ENCODE measurements at places on chromosomes 3 and 15.

GRCh38 chr3:111963424-111963823 is 15.4 kb upstream of the ABHD10 start:
- DNase-seq, result no peak

DNA sequence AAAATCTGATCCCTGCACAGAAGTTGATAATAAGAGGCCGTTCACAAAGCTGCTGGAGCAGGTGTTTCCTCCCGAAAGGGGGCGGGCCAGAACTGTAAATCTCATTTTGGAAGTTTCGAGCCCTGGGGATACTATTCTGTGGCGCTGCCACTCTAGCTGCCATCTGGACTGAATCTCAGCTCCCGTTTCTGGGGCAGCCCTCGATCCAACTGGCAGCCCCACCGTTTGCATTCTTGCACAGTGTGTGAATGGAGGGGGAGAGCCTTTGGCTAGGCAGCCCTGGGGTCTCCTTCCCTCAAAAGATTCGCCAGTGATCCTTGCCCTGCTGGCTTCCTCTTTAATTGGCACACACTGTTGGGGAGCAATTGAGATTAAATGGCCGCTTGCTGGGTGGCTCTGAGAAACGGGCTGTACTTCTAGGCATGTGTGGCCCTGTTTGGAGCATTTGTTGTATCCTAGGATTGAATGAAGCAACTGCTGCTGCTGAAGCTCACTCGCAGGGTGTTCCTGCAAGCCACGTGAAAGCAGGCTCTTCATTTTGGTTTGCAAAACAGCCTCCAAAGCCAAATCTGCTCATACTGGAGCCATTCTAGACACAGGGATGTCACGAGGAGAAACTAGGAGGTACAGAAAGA is 57.2 kb upstream of the TOPAZ1 start:
- no peak for DNase-seq

- no peak for DNase-seq
Measured at GRCh38 chr15:25087137-25087536, 132.3 kb downstream of the SNRPN start.

DNA sequence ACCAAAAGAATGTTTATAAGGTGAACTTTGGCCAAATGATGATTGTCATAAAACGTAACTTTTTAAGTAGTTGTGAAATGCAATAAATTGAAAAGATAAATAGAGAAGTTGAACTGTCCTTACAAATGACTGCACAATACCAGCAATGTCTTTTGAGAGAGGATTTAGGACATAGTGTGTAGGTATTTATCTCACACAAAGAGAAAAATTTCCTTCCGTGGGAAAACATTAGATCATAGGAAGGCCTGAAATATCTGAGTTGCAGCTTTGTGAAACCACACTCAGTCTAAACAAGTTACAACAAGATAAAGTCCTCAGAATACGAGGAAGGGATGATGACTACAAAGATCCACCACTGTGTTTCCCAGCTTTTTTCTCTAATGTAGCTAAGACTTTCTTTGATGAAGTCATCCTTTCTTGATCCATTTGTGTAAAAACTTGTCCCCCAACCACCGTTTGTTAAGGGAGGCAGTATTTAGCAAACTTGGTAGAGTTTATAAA is 16.0 kb downstream of the ROBO2 start:
- DNase-seq, result no peak

DNA sequence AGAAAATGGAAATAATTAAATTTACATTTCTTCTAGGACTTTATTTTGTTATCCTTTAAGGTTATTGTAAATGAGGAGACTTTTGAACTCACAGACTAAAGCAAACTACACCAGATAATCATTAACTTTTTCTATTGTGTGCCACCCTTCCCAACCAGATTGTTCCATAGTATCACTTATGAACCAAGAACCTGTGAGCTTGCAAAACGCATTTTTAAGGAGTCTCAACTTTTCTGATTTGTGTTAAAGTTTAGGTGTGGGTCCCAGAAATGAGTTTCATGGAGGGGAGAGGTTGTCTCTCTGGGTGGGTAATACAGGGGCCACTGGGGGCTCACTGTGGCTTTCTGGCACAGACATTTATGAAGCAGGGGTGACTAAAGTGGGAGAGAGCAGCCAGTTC is 75.7 kb downstream of the IGF1R start:
- DNase-seq, result no peak

DNA sequence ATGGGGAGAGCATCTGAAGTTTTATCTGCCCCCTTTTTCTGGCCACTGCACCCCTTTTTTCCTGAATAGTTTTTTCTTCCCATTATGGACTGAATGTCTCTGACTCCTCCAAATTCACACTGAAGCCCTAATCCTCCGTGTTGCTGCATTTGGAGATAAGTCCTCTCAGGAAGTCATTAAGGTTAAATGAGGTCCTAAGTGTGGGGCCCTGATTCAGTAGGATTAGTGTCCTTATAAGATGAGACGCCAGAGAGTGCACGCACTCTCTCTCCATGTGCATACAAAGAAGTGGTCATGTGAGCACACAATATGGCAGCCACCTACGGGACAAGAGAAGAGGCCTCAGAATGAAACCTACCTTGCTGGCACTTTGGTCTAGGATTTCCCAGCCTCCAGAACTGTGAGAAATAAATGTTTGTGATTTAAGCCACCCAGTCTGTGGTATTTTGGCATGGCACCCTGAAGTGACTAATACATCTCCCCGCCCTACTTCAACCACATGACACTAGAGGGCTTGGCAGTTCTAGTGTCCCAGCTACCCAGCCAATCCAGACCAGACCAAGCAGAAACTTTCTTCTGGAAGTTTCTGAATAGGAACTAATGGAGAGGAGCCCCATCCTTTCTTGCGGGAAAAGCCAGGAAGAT is 191.3 kb downstream of the PDE8A start:
- no peak for DNase-seq

DNA sequence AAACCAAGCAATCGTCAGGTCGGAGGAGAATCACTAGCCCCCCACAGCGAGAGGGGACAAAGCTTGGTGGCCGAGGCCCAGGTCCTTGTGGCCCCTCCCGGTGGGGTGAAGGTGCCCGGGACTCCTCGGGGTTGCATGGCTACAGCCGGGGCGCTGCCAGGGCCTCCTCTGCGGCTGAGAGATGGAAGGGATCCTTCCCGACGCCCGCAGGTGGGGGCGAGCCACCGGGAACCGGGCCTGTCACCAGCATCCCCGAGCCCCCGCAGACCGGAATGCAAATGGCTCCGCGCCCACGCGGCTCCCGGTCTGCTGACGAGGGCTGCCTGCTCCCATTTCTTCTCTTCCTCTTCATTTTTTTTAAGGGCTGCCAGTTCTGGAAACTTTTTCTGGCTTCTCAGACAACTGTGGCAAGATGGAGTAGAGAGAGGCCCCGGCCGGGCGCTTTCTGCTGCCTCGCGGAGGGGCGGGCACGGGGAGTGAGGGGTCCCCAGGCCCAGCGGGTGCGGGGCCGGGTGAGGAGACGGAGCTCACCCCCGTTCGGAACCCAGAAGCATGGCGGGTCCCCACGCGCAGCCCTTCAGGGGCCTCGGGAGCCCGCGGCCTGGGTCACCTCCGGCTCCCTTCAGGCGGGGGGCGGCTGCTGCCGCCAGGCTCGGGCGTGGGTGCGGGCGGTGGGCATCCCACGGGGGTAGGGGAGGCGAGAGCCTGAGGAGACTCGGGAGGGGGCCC is 27.5 kb downstream of the MELTF start:
- no peak for DNase-seq

GRCh38 chr15:91413142-91413541 is 313.1 kb downstream of the SV2B start:
- DNase-seq, result no peak

GRCh38 chr3:67790043-67790442 is 135.6 kb upstream of the SUCLG2 start:
- peak; percentile 57 for DNase-seq

GRCh38 chr3:66411474-66411873 is 89.3 kb downstream of the LRIG1 start:
- DNase-seq, result no peak

GRCh38 chr3:72082186-72082715 is 297.3 kb upstream of the PROK2 start:
- DNase-seq, result no peak

DNA sequence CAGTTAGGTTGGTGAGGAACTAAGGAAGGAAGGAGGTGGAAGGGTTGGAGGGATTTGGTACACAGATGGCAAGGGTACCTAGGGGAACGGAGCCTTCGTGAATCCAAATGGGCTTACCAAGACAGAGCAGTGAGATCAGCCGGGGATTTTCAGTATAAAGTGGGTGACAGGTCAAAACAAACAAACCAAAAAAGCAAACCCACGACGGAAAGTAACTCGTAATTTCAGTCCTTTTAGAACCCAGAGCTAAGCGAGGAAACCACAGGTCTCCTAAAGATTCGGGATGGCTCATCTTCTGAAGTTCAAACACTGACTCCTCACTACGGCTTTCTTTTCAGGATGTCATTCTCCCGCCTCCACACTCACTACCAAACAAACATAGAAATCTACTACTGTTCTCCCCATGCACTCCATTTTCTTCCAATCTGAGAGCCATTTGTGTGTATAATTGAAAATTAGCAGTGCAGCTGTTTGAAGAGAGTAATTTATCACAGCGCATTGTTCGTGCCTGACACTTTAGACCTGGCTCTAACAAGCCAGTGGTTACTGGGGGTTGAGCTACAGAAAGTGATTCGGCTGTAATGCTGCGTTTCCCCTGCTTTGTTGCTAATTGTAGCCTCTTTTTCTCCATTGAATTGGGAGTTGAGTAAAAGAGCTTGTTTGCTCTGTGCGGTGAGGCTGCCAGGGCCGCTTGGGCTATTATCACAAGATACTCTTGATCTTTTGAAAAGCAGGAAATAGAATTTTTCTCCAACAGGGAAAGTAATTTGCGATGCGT is 64.7 kb upstream of the CCDC39 start:
- DNase-seq, result no peak

- no peak for DNase-seq
Measured at GRCh38 chr3:161700998-161701397, 204.4 kb downstream of the OTOL1 start.

DNA sequence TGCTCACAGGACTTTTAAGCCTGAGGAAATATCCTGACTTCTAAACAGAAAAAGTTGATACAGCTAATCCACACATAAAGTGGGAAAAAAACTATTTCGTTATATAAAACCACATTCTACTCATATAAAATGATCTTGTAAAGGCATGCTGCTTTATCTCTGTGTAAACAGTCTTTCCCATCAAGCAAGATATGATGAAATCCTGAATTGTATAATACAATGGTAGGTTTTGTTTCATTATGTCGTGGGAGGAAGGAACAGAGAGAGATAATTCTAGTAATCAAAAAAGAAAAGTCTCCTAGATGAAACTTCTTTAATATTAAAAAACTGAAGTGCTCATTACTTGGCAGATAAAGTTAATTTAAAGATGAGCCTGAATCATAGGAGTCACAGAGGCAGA is 92.6 kb upstream of the SNTN start:
- DNase-seq, result no peak

GRCh38 chr15:101240358-101240757 is 11.5 kb downstream of the CHSY1 start:
- no peak for DNase-seq

- no peak for DNase-seq
Measured at GRCh38 chr15:28129231-28129848, 30.2 kb upstream of the OCA2 start.

- DNase-seq, result no peak
Measured at GRCh38 chr3:176208915-176209314, 988.4 kb downstream of the TBL1XR1 start.

DNA sequence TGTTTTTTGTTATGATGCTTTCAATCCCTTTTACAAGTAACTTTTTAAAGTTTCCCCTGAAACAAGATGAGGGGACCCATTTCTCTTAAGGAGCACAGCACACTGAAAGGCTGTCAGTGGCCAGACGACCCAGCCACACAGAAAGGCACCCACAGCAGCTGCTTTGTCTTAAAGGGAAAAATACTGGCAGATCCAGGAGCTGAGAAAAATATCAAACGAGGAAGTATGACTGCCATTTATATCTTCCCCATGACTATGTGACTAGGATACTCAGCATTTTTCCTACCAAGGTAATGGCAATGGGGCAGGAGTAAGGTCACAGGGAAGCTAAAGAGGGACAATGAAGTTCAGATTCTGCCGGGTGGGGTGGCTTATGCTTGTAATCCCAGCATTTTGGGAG is 15.9 kb downstream of the ABCC5 start:
- no peak for DNase-seq

DNA sequence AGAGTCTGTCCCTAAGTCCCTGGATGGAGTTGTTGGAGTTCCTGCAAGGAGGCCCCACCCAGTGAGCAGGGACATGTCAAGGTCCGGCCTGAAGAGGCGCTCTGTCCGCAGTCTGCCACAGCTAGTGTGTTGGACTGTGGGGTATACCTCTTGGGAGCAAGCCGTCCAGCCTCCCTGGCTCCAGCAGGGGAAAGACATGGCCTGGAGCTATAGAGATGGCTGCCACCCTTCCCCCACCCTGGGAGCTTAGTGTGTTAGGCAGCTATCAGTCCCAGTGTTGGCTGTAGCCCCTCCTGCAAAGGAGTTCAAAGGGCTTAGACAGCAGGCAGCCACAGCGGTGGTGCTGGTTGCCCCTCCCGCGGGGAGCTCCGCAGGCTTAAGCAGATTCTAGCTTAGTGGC is 20.3 kb downstream of the IMPG2 start:
- DNase-seq, result no peak

DNA sequence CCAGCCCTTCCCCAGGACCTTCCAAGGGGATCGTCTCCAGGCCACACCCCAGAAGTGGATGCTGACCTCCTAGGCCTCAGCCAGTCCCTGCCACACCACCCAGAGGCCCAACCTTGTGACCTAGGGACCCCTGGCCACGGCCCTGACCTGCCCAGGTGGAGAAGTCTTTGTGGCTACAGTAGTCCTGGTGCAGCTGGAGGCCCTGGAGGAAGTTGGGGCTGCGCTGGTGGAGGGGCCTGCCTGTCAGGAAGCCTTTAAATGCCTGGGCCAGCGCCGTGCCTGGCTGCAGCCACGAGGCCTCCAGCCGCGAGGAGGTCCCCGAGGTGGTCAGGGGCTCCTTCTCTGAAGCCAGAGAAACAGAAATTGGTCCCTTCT is 23.4 kb downstream of the PLA2G4D start:
- DNase-seq, result no peak

- no peak for DNase-seq
Measured at GRCh38 chr3:63914312-63914711, 2.1 kb upstream of the SCAANT1 start.

DNA sequence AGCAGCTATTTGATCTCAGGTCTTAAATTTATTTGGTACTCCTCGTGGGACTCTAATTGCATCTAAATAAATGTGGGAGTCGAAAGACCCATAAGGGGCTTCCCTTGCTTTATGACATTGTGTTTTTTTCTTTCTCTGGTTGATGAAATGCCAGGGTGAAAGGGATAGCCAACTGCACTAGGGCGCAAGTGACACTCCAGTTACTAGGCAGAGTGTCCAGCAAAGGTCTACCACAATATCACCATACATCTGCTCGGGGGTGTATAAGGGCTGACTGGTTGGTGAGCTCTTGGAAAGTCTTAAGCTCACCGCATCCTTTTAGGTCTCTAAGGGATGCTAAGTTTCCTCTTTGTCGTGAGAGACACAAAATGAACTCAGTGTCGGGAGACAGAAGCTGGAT is 54.0 kb downstream of the PGBD4 start:
- DNase-seq, result no peak

GRCh38 chr3:414063-414462 is 217.5 kb downstream of the CHL1 start:
- no peak for DNase-seq

- no peak for DNase-seq
Measured at GRCh38 chr3:54188176-54188791, 65.9 kb downstream of the CACNA2D3 start.
